NCI-H526 treated with DMSO at 0.1 percent for 48 hours (cell line): ENCODE measurements at places on chromosomes 3 and 15.

- no peak for DNase-seq
These were observed 5.9 kb upstream of the ADGRG7 start for GRCh38 chr3:100603469-100603868.

DNA sequence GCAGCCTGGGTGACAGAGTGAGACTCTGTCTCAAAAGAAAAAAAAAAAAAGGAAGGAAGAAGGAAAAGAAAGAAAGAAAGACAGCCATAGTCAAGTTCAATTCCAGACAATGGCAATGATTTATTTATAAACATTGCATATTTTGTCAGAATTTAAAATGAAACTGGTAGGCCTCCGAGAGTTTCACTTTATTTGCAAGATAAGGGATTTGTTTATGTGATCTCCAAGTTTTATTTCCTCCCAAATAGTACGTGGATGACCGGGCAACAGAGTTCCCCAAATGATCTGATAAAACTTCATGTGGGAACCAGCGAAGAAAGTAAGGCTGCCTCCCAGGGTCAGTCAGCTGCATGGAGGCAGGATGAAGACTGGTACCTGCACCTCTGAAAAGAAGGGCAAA lies 28.6 kb upstream of the MOBP start:
- no peak for DNase-seq

- DNase-seq, result no peak
These were observed 138.8 kb upstream of the PRR20G start for GRCh38 chr3:127426444-127427153.

GRCh38 chr3:112741983-112742382 lies 101.0 kb upstream of the CCDC80 start:
- DNase-seq, result no peak

DNA sequence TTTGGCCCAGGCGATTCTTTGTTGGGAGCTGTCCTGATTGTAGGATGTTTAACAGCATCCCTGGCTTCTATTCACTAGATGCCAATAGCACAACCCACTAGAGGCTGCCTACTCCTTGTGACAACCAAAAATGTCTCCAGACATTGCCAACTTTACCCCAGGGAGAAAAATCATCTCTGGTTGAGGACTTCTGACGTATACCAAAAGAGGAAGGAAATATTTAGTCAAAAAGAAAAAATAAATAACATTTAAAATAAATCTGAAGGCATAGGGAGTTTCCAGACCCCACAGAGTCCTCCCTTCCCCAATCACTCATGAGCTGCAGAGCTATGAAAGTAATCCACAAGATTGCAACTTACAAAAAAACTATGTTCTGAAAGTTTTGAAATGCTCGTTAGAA lies 61.0 kb downstream of the MECOM start:
- DNase-seq, result no peak

GRCh38 chr3:16993227-16993626 lies 108.5 kb downstream of the PLCL2 start:
- no peak for DNase-seq

DNA sequence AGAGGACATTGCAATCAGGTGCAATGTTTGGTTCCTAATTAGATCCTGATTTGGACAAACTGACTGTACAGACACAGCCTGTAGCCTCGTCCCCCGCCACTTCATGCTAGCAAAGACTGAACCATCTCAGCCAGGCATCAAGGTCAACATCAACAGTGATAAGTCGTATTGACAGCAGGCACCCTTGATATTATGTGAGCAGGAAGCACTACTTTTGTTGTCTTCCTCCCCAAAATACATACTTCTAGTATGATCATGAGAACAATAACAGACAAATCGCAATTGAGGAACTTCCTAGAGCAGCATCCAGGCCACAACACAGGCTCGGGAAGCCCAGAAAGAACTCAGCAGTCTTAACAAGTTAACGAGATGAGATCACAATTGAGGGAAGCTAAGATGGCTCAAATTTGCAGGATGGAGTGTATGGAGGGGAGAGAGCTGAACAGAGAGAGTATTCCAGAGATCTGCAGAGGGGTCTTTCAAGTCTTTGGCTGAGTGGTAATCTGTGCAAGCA lies 20.4 kb downstream of the TGM5 start:
- DNase-seq, result no peak

GRCh38 chr3:69294014-69294766 lies 91.7 kb downstream of the FRMD4B start:
- DNase-seq, result no peak

- DNase-seq, result no peak
These were observed 42.7 kb downstream of the BFSP2 start for GRCh38 chr3:133442518-133442917.

GRCh38 chr15:99054025-99054387 lies 46.4 kb upstream of the PGPEP1L start:
- no peak for DNase-seq

DNA sequence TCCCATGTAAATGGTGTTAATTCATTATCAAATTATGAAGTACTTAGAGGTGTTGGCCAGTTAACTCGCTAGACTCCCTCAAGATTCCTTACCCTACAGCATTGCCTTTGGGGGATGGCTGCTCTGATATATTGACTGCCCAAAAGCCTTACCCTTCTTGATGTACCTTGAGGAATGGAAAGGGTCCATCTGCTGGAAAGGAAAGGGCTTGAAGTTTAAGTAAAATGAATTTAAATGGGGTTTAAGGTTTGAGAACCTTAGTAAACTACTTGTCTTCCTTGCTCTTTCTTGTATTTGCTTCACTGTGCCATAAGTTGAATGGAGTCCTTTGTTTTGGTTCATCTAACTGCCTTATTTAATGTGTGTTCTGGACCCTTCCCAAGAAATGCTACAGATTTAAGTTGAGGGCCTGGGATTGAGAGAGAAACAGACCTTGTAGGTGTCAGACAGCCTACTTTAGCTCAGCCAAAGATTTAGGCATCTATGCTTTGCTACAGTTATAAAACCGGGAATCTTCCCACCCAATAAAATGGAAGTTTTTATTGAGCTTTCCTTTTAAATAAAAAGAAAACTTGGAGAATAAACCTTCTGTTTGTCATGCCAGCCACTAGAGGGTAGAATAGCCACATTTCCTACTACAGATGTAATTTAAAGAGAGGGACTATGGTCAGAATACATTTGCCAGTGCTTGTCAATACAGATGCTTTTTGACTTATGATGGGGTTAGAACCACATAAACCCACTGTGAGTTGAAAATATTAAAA lies 25.3 kb downstream of the CMSS1 start:
- peak; percentile 36 for DNase-seq

- DNase-seq, result no peak
These were observed 56.6 kb downstream of the SSR3 start for GRCh38 chr3:156498307-156498706.

GRCh38 chr3:71163198-71163918 lies 420.2 kb downstream of the FOXP1 start:
- DNase-seq, result no peak

DNA sequence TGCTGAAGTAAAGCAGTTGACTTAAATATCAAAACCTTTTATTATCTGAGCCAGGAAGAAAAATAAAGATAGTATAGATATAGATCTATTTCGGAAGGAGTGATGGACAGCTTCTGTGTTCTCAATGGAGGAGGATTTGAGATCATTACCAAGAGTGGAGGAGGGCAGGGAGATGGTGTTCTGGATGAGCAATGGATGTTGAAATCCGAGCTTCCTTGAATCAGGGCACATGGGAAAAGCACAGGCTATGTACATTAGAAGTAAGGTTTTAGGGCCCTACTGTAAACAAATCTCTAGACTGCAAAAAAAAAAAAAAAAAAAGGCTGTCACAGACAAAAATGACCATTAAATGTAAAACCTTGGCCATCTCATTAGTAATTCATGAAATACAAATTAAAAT lies 43.2 kb downstream of the GTPBP8 start:
- no peak for DNase-seq

DNA sequence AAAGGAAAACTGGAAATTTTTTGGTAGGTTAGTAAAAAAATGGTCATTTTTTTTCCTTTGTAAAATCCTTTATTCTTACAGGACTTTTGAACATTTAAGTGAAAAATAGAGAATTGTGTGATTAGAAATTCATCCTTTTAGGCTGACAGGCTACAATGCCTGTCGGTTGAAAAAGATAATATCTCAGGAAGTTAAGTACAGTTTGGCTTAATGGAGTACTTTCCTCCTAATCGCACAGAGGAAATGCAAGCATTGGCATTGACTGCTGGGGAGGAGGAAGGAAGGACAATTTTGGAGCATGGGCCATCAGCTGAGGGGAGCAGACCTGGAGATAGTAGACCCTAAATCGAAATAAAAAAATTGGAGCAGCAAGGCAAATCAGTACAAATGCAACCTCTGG lies 135.1 kb upstream of the ICE2 start:
- no peak for DNase-seq

DNA sequence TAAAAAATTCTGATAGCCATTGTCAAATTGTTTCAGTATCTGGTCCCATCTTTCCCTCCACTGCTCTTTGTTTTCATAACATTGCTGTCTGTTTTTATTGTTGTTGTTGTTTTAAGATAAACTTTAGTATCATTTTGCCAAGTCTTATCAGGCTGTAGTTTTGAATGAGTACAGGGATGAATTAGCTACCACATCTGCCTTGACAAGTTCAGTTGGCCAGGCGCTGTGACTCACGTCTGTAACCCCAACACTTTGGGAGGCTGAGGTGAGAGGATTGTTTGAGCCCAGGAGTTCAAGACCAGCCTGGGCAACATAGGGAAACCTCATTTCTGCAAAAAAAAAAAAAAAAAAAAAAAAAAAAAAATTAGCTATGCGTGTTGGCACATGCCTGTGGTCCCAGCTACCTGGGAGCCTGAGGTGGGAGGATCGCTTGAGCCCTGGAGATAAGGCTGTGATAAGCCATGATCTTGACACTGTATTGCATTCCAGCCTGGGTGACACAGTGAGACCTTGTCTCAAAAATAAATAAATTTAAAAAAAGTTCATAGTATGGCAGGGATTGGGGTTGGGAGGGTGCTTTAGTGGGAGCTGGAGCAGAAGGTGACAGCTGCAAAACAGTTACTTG lies 8.3 kb upstream of the ANKDD1A start:
- DNase-seq, result no peak

GRCh38 chr3:119318876-119319275 lies 24.7 kb downstream of the ARHGAP31 start:
- no peak for DNase-seq

- DNase-seq, result no peak
These were observed 152.7 kb downstream of the SUCNR1 start for GRCh38 chr3:152026033-152026556.

- peak; percentile 35 for DNase-seq
These were observed 222.0 kb upstream of the IL12A start for GRCh38 chr3:159766563-159767185.

- DNase-seq, result peak; percentile 8
These were observed at the start of gene CAMP for GRCh38 chr3:48222616-48223513. TSS of gene CAMP (plus strand) at chr3:48223495. CDS start at chr3:48223512, 17 bp downstream.

DNA sequence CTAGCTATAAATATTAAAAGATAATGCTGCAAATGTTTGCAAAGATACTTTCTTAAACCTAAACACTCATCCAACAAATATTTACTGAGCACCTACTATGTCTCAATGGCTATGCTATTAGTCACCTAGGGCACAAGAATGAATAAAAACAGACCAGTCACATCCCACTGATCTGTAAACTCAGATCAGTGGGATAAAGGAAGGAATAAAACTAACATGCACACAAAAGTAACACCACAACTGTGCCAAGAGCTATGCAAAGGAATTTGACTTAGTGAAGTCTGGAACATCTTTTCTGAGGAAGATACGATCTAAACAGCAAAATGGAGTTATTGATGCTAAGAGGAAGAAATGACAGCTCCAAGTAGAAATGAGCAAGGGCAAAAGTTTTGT lies 56.6 kb downstream of the CBLB start:
- no peak for DNase-seq
